Body of pancreas (tissue), 4 donors: ENCODE measurements at places on chromosomes 6 and 20.

DNA sequence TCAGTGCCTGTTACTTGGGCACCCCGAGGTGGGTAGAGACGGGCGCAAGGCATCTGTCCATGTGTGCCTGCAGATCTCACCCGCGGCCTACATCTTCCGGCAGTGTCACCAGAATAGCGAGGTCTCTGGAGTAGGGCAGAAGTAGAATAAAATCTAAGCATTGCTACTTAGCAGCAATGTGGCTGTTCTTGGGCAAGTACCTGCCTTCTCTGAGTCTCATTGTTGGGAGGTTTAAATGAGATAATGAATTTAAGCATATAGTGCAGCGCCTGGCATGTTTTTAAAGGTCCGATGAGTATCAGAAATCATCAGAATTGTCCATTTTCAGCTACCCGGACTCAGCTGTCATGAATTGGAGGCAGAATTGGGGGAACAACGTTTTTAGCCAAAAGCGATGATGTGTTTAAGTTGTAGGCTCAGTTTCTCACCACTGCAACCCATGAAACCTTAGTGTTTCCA lies 800 bp downstream of the ABCC10 start:
- no peak for DNase-seq

DNA sequence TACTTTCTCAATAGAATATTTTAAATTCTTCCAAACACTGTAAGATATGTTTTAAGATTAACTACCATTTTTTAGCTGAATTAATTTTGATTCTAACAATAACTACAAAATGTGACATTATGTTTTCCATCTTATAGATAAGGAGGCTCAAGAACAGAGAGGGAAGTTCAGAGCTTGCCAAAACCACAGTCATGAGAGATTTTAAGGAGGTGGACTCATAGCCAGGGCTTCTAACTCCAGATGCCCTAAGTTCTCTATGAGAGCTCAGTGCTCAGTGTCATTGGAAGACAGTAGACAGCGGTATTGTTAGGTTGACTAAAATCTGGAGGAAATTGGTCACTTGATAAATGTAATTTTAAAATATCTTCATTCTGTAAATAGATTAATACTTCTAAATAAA lies 144.2 kb downstream of the PACRG start:
- DNase-seq: no peak

GRCh38 chr6:83978324-83978734 lies 55.2 kb upstream of the MRAP2 start:
- DNase-seq: no peak

DNA sequence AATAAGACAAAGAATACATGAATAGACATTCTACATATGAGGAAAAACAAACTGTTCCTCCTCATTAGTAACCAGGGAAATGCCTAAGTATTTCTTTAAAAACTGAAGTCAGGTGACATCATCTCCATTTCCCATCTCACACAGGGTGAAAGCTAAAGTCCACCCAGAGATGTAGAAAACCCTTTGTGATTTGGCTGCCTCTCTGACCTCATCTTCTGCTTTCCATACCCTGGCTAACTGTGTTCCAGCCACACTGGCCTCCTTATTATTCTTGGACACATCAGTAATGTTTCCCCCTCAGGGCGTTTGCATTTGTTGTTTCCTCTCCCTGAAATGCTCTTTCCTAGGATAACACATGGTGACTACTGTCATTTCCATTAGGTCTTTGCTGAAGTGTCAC lies 40.4 kb downstream of the ESF1 start:
- no peak for DNase-seq

DNA sequence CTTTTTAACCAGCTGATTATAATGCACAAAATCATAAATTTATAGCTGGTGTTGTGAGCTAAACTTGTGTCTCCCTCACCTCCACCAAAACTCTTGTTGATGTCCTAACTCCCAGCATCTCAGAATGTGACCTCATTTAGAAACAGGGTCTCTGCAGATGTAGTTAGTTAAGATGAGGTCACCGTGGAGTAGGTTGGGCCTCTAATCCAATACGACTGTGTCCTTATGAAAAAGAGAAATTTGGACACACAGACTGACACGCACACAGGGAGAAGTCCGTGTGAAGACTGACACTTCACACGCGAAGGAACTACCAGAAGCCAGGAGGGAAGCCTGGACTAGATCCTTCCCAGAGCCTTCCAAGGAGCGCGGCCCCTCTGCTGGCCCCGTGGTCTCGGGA lies 46.5 kb downstream of the TRAM2 start:
- DNase-seq: no peak

GRCh38 chr6:21386744-21387143 lies 206.8 kb upstream of the SOX4 start:
- DNase-seq: no peak

- no peak for DNase-seq
Measured at GRCh38 chr20:25480156-25480555, 72.7 kb downstream of the GINS1 start.

DNA sequence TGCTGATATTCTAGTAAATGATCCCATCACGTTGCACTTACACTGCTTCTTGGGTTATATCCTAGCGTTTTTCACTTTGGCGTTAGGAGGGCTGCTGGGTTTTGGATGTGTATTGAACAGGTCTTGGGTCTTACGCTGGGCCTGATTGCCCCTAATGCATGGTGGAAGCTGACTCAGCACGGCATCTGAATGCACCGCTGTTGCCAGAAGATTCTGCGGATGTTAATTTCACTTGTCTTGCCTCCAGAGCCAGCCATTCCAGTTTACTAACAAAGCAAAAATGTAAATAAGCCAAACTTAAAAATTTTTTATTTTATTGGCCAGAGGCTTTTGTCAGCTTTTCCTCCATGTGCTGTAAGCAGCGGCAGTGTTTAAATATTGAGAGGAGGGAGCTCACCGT lies 233.5 kb downstream of the TMEM242 start:
- DNase-seq: no peak

- no peak for DNase-seq
Measured at GRCh38 chr20:58571356-58571692, 56.1 kb upstream of the APCDD1L start.
